ENCODE measurements at places on chromosomes 11 and 22. TPM values are rescaled to one million over a fixed set of nuclear protein-coding genes. Genes with fewer than 3 reads are reported as not detected.

CCDC81 gene
- 0.83 TPM for total RNA-seq

- no peaks in the 10 kb centered on the region for H3K36me3 ChIP-seq
- peak overlapping the region; percentile 11 for H3K4me3 ChIP-seq
- peaks cover 3% of the 10 kb centered on the region for H3K4me1 ChIP-seq
- no peak overlapping the region for H3K27ac ChIP-seq
Measured at GRCh38 chr11:73184953-73185671, 33.0 kb upstream of the P2RY2 start.

TCP11L1 gene
- total RNA-seq = 11.0 TPM

DDX25 gene
- total RNA-seq = 0.43 TPM

DNA sequence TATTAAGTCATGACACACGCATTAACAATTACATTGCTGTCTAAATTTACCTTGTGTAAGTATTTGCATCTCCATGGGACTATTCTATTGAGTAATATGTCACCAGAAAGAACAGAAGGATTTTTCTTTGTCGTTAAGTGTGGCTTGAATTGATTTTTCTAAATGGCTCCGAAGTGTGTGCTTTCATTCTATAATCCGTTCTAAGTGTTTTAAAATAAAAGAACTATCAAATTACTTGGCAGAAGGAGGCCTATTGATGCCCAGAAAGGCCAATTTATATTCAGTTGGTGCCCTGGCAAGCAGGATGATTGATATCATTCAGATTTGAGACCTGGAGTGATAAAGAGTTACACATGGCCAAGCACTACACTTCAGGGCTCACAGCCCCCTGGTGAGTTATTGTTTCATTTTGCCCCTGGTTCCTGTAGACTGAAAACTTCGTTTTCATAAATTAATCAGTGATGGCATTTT lies 538.9 kb upstream of the ANO5 start:
- H3K27me3 ChIP-seq = no peaks in the 10 kb centered on the region
- DNase-seq = no peak
- no peaks in the 10 kb centered on the region for H3K36me3 ChIP-seq
- no peak overlapping the region for H3K4me3 ChIP-seq
- no peaks in the 10 kb centered on the region for H3K4me1 ChIP-seq
- no peak overlapping the region for H3K27ac ChIP-seq

PLA2G6 gene
- total RNA-seq = 52.4 TPM

DNA sequence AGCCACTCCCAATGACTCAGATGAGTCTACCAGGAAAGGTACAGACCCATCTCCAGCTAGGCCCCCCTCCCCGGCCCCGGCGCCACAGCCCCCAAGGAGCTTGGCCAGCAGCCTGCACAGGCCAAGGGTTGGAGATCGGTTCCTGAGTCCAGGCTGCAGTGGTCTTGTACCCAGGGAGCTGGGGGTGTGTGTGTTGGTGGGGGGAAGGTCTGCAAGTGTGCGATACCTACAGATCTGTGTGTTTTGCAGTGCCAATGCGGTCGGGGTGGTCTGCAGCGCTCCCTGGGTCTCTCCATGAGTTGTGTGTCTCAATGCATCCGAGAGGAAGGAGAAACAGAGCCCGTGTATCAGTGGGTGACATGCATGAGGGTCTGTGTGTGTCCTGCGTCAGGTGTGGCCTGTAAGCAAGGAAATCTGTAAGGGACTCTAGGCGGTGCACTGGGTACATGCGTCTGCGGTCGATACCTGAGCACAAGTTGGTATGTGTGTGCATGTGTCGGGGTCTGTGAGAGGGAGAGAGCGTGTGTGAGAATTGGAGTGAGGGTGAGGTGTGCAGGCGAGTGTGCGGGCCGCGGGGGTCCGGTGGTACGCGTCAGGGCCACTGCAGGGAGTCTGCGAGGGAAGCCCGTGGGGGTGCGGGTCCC lies 645 bp downstream of the CDC42BPG start:
- DNase-seq = no peak
- H3K4me3 ChIP-seq = peak overlapping the region; percentile 58
- no peaks in the 10 kb centered on the region for H3K36me3 ChIP-seq
- no peak overlapping the region for H3K27ac ChIP-seq

DNA sequence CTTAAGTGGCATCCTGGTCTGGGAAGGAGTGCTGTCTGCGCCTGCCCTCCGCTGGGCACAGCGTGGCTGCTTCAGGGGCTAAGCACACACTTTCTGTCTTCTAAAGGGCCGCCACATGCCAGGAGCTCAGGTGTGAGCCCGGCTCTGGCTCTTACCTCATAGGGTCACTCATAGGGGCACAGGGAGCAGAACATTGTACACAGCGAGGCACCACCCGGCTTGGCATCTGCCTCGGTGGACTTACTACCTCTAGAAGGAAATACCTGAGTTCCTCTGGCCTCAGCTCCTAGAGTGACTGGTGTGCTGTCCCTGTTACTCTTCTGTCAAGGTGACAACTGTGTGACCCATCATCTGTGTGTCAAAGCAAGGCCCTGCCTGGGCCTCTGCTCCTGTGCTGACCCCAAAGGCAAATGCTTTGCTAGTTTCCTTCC lies 13.4 kb downstream of the NEAT1 start:
- no peak overlapping the region for H3K4me3 ChIP-seq
- no peaks in the 10 kb centered on the region for H3K27me3 ChIP-seq
- peaks cover 86% of the 10 kb centered on the region for H3K4me1 ChIP-seq
- peak overlapping the region; percentile 67 for H3K27ac ChIP-seq

DNA sequence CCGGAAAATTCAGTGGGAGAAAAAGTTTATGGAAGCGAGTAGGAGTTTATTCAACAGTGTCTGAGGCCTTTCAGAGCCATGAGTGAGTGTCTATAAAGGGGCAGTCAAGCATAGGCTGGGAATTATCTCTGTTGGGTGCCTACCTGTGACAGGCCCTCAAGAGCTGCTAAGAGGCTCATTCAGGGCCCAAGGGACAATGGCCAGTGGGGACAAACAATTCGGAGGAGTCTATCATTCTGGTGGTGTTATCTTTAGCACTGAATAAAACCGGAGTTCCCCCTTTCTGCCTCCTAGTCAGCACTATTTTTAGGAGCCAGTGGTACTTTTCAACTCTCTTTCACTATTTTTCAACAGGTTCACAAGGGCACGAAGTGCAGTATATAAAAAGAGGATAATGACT lies 89.5 kb upstream of the HTATIP2 start:
- peaks cover 12% of the 10 kb centered on the region for H3K27me3 ChIP-seq
- H3K4me3 ChIP-seq = no peak overlapping the region
- H3K4me1 ChIP-seq = no peaks in the 10 kb centered on the region
- H3K27ac ChIP-seq = no peak overlapping the region
- no peaks in the 10 kb centered on the region for H3K36me3 ChIP-seq

TUG1 gene
- 45.7 TPM for total RNA-seq

GRCh38 chr11:61924064-61924455 lies 6.7 kb upstream of the RAB3IL1 start:
- H3K27ac ChIP-seq = no peak overlapping the region
- H3K36me3 ChIP-seq = no peaks in the 10 kb centered on the region
- DNase-seq = no peak

DNA sequence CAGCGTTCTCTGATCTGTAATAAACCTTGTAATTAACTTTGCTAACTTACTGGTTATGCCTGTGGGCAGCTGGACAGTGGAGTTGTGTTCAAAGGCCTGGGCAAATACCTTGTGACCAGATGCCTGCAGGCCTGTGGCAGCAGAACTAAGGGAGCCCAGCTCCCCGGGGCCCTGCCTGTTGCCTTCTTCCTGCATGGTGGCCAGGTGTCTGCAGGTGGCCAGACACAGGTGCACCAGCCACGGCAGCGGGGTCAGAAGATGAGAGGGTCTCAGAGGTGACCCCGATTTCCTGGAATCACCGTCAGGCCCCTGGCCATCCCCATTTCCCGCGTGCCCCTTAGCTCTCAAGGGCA lies 127.2 kb downstream of the OSBP2 start:
- DNase-seq = no peak
- no peaks in the 10 kb centered on the region for H3K36me3 ChIP-seq
- H3K4me1 ChIP-seq = peaks cover 6% of the 10 kb centered on the region
- no peak overlapping the region for H3K4me3 ChIP-seq
- H3K27ac ChIP-seq = no peak overlapping the region

- DNase-seq = no peak
- no peaks in the 10 kb centered on the region for H3K36me3 ChIP-seq
- H3K27me3 ChIP-seq = peaks cover 14% of the 10 kb centered on the region
- peaks cover 13% of the 10 kb centered on the region for H3K4me1 ChIP-seq
Measured at GRCh38 chr11:134579724-134580609, 167.9 kb upstream of the B3GAT1 start.

GRCh38 chr11:63212742-63213141 lies 30.7 kb downstream of the SLC22A25 start:
- DNase-seq = peak; percentile 14
- H3K4me1 ChIP-seq = no peaks in the 10 kb centered on the region
- H3K36me3 ChIP-seq = no peaks in the 10 kb centered on the region

SMC1B gene
- 1.8 TPM for total RNA-seq

- no peaks in the 10 kb centered on the region for H3K4me1 ChIP-seq
- H3K27me3 ChIP-seq = no peaks in the 10 kb centered on the region
- no peaks in the 10 kb centered on the region for H3K36me3 ChIP-seq
- DNase-seq = no peak
Measured at GRCh38 chr11:26096451-26096850, 235.5 kb upstream of the ANO3 start.

SMTNL1 gene
- total RNA-seq = not detected

APOL3 gene
- total RNA-seq = 46.7 TPM

DNA sequence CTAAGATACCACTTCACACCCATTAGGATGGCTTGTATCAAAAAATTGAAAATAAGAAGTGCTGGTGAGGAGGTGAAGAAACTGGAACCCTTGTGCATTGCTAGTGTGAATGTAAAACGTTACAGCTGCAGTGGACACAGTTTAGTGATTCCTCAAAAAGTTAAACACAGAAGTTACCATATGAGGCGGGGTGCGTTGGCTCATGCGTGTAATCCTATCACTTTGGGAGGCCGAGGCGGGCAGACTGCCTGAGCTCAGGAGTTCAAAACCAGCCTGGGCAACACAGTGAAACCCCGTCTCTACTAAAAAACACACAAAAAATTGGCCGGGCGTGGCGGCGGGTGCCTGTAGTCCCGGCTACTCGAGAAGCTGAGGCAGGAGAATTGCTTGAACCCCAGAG lies 43.5 kb downstream of the SGSM3 start:
- peaks cover 25% of the 10 kb centered on the region for H3K36me3 ChIP-seq
- no peak overlapping the region for H3K4me3 ChIP-seq
- H3K27me3 ChIP-seq = no peaks in the 10 kb centered on the region
- H3K27ac ChIP-seq = peak overlapping the region; percentile 44
- peaks cover 26% of the 10 kb centered on the region for H3K4me1 ChIP-seq

DNA sequence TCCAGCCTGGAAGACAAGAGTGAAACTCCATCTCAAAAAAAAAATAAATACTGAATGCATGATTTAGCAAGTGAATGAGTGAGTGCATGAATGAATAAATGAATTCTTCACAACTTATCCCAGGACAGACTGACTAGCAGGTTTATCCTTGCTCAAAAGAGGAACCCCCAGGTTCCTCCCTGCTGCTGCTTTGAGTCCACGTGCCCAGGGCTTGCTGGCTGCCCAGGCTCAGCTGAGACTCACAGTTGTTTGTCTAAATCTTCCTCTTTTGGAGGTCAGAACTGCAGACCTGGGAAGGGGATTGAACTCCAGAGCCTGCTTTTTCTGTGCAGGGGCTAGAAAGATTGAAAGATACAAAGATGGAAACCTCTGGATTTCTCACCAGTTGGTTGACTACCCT lies 117.4 kb upstream of the TMEM45B start:
- DNase-seq = no peak
- peaks cover 3% of the 10 kb centered on the region for H3K4me1 ChIP-seq
- H3K36me3 ChIP-seq = no peaks in the 10 kb centered on the region
- no peak overlapping the region for H3K27ac ChIP-seq
- peaks cover 2% of the 10 kb centered on the region for H3K27me3 ChIP-seq

DNA sequence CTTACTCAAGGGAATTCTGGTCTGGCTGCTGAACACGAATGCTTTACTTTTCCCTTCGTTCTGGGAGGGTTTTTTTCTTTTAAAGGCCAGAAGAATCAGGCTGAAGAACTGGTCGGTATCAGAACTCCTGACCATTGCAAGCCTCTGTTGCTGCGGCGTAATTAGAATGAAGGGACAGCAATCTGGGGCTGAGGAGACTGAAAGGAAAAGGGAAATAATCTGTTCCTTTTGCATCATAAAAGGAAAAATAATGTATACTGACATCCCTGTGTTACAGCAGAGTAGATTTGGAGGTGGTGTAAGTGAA lies 670 bp downstream of the SC5D start:
- peaks cover 4% of the 10 kb centered on the region for H3K36me3 ChIP-seq
- H3K27me3 ChIP-seq = no peaks in the 10 kb centered on the region
- peak overlapping the region; percentile 94 for H3K27ac ChIP-seq
- H3K4me1 ChIP-seq = peaks cover 38% of the 10 kb centered on the region
- no peak for DNase-seq

DNA sequence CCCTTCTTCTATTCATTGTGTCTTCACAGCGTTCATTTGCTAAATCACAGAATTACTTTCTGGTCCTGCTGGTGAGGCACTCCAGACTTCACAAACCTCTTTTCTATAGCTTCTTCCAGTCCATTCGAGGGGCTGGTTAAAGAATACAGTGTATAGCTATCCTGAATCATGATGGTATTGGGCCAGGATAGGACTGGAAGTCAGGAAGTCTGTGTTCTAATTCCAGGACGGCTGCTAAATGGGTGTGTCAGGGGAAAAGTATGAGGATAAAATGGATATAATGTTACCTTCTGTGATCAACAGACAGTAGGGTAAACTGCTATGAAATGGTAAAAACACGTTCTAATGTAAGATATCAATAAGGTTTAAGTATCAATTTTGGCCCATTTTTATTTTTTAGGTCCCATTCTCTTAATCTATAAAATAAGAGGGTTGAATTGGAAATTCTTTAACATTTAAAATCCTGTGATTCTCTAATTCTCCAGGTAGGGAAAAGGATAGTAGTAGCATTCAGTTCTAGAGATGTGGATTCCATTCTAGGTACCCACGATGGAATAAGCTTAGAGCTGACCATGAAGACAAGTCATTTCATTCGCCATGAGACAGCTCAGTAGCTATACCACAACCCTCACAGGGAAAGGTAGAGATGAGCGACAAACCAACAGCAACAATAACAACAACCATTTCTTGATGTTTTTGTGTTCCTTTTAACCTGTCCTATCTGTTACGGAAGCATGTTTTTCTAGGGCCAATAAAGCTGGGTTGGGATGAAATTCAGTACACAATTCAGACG lies 96.1 kb downstream of the SLC1A2 start:
- no peaks in the 10 kb centered on the region for H3K36me3 ChIP-seq
- H3K27ac ChIP-seq = no peak overlapping the region
- no peak overlapping the region for H3K4me3 ChIP-seq
- H3K27me3 ChIP-seq = no peaks in the 10 kb centered on the region
- DNase-seq = no peak
- H3K4me1 ChIP-seq = peaks cover 20% of the 10 kb centered on the region

DNA sequence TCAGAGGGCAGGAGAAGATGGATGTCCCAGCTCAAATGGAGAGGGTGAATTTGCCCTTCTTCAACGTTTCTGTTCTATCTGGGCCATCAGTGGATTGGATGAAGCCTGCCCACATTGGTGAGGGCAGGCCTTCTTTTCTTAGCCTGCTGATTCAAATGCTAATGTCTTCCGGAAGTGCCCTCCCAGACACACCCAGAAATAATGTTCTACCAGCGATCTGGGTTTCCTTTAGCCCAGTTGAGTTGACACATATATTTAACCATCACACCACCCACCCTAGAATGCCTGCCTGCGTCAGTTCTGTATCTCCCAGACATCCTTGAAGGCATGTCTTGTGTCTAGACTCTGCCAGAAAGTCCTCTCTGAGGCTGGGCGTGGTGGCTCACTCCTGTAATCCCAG lies 34.7 kb downstream of the CACNG2 start:
- H3K4me1 ChIP-seq = no peaks in the 10 kb centered on the region
- H3K27ac ChIP-seq = no peak overlapping the region
- H3K27me3 ChIP-seq = peaks cover 14% of the 10 kb centered on the region
- H3K4me3 ChIP-seq = no peak overlapping the region
- no peak for DNase-seq
- no peaks in the 10 kb centered on the region for H3K36me3 ChIP-seq

NEFH gene
- 7.5 TPM for total RNA-seq

QSER1 gene
- total RNA-seq = 10.5 TPM

LIF gene
- 161 TPM for total RNA-seq

MGAT3 gene
- 0.90 TPM for total RNA-seq

Data from activated CD8-positive, alpha-beta T cell treated with anti-CD3 and anti-CD28 coated beads for 36 hours (primary cell).